Nasal cavity respiratory epithelium epithelial cell of viscerocranial mucosa (primary cell): ENCODE measurements at places on chromosomes 7 and 10. TPM values are rescaled to one million over a fixed set of nuclear protein-coding genes. Genes with fewer than 3 reads are reported as not detected.

The AS3MT gene
- total RNA-seq = 2.1 and 5.8 TPM in 2 replicates

The SPDYE5 gene
- total RNA-seq = not detected in 2 replicates

The PTN gene
- under 0.01 and 0.07 TPM in 2 replicates for total RNA-seq

The SH2D4B gene
- total RNA-seq = under 0.01 and 0.07 TPM in 2 replicates

The SFRP4 gene
- not detected in 2 replicates for total RNA-seq

The PLXNA4 gene
- total RNA-seq = under 0.01 TPM in 2 replicates

The LIPJ gene
- under 0.01 TPM in 1 of 2 replicates, not detected in the other for total RNA-seq

The C10orf90 gene
- total RNA-seq = not detected in 2 replicates

The GDF2 gene
- not detected in 2 replicates for total RNA-seq

The LRRC18 gene
- total RNA-seq = not detected in 2 replicates

The GRID1 gene
- 0.21 TPM in 1 of 2 replicates, not detected in the other for total RNA-seq

The INMT gene
- total RNA-seq = not detected in 2 replicates

The GPR26 gene
- total RNA-seq = under 0.01 TPM in 1 of 2 replicates, not detected in the other

The TEX47 gene
- total RNA-seq = not detected in 2 replicates

The CASD1 gene
- 8.2 and 12.1 TPM in 2 replicates for total RNA-seq

The OR2A7 gene
- total RNA-seq = 1.6 and 2.1 TPM in 2 replicates

The SLC13A4 gene
- 0.07 TPM in 1 of 2 replicates, not detected in the other for total RNA-seq

The CTAGE15 gene
- total RNA-seq = 1.0 TPM in 1 of 2 replicates, not detected in the other

The OSBPL3 gene
- 23.9 and 55.9 TPM in 2 replicates for total RNA-seq

The SHTN1 gene
- total RNA-seq = 3.1 and 5.1 TPM in 2 replicates

The PDCD4 gene
- total RNA-seq = 78.6 and 246 TPM in 2 replicates

The TNS3 gene
- 1.7 and 7.8 TPM in 2 replicates for total RNA-seq

The TMEM139 gene
- 4.8 and 8.3 TPM in 2 replicates for total RNA-seq

The GIMAP5 gene
- total RNA-seq = not detected in 2 replicates

The C10orf67 gene
- under 0.01 TPM in 1 of 2 replicates, not detected in the other for total RNA-seq

The CYP3A4 gene
- 0.07 TPM in 1 of 2 replicates, not detected in the other for total RNA-seq

The UNCX gene
- not detected in 2 replicates for total RNA-seq

The MOGAT3 gene
- total RNA-seq = not detected in 2 replicates

The TAS2R5 gene
- 1.0 and 4.4 TPM in 2 replicates for total RNA-seq

The TWIST1 gene
- not detected in 2 replicates for total RNA-seq

The ADRA2A gene
- total RNA-seq = not detected in 2 replicates

The LBX1 gene
- not detected in 2 replicates for total RNA-seq

The TSPAN33 gene
- 2.4 and 5.8 TPM in 2 replicates for total RNA-seq

The SEMA3E gene
- 0.57 TPM in 1 of 2 replicates, not detected in the other for total RNA-seq

The MYL10 gene
- total RNA-seq = not detected in 2 replicates

The ARF5 gene
- 109 and 140 TPM in 2 replicates for total RNA-seq

The VENTX gene
- total RNA-seq = not detected in 2 replicates

The EGFR gene
- total RNA-seq = 152 and 358 TPM in 2 replicates

The FAM241B gene
- 3.8 and 4.1 TPM in 2 replicates for total RNA-seq

The FAM13C gene
- 1.00 TPM in 1 of 2 replicates, not detected in the other for total RNA-seq

The FGFR2 gene
- total RNA-seq = 20.2 and 35.2 TPM in 2 replicates

The TIMM23B gene
- 19.7 and 22.2 TPM in 2 replicates for total RNA-seq

The ASZ1 gene
- not detected in 2 replicates for total RNA-seq

The LIPA gene
- total RNA-seq = 25.6 and 66.3 TPM in 2 replicates

The ERVW-1 gene
- not detected in 2 replicates for total RNA-seq

The KCND2 gene
- total RNA-seq = not detected in 2 replicates

The SPDYE16 gene
- total RNA-seq = not detected in 2 replicates

The CPED1 gene
- 0.50 TPM in 1 of 2 replicates, not detected in the other for total RNA-seq

The PLCE1 gene
- under 0.01 and 2.9 TPM in 2 replicates for total RNA-seq

The CFAP58 gene
- total RNA-seq = 0.34 and 0.36 TPM in 2 replicates

The PRR15 gene
- 0.85 and 4.4 TPM in 2 replicates for total RNA-seq

The AOAH gene
- total RNA-seq = not detected in 2 replicates

The WIPF3 gene
- total RNA-seq = under 0.01 and 0.21 TPM in 2 replicates

The NKX1-2 gene
- 1.4 and 2.9 TPM in 2 replicates for total RNA-seq

The SFTPA1 gene
- not detected in 2 replicates for total RNA-seq

The NPSR1 gene
- total RNA-seq = not detected in 2 replicates

The EPO gene
- not detected in 2 replicates for total RNA-seq

The FAM25A gene
- total RNA-seq = 342 TPM in 1 of 2 replicates, not detected in the other
